PC-3 (cell line): ENCODE measurements at places on chromosomes 3 and 15.

DNA sequence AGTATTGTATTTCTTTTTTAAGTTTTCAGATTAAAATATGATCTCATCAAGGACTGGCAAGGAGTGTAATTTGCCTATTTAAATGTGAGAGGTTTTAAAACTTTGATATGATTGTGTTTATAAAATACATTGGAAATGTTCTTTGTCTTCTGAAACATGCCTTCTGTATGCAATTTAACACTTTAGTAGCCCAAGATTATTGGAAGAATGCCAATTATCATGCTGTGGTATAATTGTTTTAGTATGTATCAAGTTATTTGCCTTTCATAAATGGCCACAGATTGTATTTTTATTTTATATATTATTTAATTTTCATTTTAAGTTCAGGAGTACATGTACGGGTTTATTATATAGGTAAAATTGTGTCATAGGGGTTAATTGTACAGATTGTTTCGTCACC, 31.7 kb downstream of the ECT2 start:
- no peak for DNase-seq

GRCh38 chr15:64717735-64718495, 57.5 kb downstream of the RBPMS2 start:
- DNase-seq: no peak

GRCh38 chr3:184727357-184728009, 15.6 kb upstream of the MAGEF1 start:
- DNase-seq: peak; percentile 78

GRCh38 chr3:15063238-15063637, 1.9 kb downstream of the MRPS25 start:
- no peak for DNase-seq

DNA sequence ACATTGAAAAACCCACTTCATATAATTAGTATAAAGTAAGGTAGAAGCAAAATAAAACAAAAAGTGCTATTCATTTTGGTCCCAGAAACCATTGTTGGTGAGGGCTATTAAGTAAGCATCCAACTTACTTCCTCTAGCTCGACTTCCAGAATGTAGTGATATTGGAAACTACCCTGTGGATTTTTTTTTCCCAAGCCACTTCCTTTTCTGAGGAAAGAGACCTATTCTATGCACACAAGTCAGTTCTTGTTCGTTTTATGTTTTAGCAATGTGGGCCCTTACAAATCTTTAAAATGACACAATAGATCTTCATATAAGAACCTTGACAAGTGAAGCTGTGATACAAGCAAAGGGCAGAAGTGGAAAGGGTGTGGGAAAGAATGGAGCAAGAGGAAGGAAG, 402.0 kb upstream of the TBL1XR1 start:
- DNase-seq: no peak

DNA sequence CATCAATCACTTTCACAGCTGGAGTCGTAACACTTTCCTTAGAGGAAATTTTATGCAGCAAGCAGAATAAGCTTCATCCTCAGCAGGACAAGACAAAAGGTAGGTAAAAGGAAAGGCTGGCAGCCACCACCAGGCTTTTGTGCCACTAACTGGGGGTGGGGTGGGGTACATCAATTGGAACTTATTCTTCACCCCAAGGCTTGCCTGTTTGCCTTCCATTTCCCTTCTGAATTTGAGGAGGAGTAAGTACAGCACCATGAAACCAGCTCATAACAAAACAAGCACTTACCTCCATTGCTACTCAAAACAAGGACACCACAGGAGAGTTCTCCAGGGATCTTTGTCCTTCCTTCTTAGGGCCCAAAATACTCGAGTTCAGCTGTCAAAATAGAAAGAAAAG, 296.8 kb downstream of the ARRDC4 start:
- no peak for DNase-seq

DNA sequence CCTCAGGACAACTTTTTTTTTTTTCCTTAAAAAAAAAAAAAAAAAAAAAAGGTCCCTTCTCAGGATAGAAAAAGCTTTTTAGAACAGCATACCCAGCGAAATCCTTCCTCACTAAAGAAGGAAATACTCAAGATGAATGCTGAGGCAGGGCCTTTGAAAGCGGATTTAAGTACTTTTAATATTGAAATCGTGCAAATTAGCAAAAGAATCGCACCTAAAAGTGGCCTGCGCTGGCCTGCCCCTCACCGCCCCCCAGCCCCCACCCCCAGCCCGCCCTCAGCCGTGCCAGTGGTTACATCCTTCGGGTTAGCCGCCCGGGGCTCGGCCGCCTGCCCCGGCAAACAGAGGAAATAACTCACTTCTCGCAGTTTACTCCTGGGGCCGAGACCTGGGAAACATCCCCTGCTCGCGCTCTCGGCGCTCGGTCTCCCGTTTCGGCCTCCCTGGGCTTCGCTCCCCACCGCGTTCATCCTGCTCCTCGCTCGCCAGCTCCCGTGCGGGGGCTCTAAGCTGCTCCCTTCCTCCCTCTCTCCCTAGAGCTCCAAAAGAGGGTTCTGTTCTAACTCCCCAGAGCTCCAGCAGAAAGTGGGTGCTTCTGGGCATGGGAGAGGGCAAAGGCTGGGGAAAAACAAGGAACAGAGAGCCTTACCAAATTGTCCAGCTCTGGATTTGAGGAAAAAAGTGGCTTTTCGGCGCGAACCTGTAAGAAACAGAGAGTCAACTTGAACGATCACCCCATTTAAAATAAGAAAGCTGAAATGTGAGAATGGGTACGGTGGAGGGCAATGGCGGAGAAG, 5.2 kb downstream of the MEIS2 start:
- DNase-seq: no peak

GRCh38 chr3:125141596-125142419, 70.7 kb downstream of the SLC12A8 start:
- no peak for DNase-seq

GRCh38 chr15:45026651-45027190, 3.7 kb downstream of the SORD start:
- no peak for DNase-seq

DNA sequence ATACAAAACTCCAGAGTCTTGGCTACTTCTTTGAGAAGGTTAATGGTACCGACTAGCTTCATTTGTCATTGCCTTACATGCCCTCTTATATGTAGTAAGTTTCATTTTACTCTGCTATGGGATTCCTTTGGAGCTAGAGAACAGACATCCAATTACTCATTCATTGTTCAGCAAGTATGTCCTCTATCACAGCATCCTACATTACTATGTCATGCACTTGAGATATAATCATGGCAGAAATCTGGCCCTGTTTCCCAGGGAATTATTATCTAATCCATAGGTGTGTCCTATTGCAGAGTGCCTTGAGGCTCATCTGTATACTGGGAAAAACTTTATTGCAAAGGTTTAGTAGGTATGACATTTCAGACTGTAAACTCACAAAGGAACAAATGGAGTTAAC, 333.1 kb upstream of the NECTIN3 start:
- peak; percentile 7 for DNase-seq

- DNase-seq: no peak
Measured at GRCh38 chr3:190853464-190853863, 9.0 kb downstream of the GMNC start.

GRCh38 chr3:182201456-182202168, 489.9 kb downstream of the SOX2 start:
- DNase-seq: no peak

DNA sequence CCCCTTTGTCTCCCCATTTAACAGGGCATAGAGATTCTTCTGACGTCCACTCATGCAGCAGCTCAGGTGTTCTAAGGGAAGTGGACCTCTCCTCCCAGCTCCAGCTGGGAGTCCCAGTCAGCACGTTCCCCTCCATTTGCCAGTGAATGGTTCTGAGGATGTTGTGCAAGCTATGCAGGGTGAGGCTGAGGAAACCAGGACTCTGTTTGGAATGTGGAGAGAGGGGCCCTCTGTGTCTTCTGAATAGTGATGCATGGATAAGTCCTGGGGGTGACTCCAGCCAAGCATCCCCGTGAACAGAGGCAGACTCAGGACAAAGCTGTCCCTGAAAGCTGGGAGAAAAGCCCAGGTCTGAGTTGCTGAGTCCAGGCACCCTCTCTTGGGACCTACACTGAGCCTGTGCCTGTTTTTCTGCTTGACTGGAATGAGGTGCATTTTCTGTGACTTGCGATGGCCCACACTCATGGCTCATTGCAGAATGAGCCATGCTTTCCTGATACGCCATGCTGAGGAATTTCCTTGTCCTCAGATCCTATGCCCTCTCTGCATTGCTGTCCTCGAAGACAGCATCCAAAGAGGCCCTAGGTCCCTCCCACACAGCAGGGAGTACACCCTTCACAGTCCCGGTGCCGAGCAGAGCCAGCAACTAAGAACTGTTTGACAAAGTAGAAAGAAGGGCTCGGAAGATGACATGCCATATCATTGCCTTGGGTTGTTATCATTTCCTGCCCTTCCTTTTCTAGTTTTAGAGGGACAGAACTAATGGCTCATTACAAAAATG, 185.2 kb downstream of the ATP10A start:
- no peak for DNase-seq
